ENCODE measurements at places on chromosomes 6 and 20.

- no peak for DNase-seq
Measured at GRCh38 chr6:165894171-165894825, 231.3 kb upstream of the PDE10A start.

- DNase-seq = no peak
Measured at GRCh38 chr6:4615231-4615630, 161.0 kb upstream of the CDYL start.

DNA sequence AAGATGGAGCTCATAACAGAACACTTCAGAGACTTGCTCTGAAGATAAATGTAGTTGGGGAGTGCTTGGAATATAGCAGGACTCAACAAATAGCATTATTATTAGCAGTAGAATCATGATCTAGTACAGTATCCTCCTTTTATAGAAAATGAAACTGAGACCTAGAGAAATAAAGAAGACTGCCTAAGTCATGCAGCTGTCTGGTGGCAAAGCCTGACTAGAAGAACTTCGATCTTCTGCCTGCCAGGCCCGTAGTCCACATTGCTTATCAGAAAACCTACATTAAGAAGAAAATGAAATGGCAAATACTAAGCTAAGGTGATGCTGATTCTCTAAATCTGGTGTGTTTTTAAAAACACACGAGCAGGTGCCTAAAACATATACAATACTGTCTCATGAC lies 46.4 kb upstream of the DST start:
- DNase-seq = peak; percentile 40

DNA sequence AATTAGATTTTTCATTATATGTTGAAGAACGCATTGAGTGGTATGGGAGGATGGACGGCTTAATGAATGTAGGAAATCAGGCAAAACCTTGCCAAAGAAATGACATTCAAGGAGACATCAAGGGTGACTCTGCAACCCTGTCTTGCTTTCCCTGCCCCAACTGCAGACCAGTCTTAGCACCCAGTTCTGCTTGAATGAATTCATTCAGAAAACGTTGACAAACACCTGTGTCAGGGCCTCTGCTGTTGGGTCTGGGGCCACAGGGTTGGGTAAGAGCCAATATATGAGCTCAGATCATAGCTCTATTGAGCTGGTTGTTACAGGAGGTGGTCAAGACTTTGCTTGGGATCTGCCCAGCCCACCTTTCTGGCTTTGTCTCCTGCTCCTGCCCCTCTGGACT lies 7.7 kb upstream of the ASXL1 start:
- no peak for DNase-seq

- DNase-seq = no peak
Measured at GRCh38 chr6:108665495-108666196, 104.9 kb downstream of the FOXO3 start.

DNA sequence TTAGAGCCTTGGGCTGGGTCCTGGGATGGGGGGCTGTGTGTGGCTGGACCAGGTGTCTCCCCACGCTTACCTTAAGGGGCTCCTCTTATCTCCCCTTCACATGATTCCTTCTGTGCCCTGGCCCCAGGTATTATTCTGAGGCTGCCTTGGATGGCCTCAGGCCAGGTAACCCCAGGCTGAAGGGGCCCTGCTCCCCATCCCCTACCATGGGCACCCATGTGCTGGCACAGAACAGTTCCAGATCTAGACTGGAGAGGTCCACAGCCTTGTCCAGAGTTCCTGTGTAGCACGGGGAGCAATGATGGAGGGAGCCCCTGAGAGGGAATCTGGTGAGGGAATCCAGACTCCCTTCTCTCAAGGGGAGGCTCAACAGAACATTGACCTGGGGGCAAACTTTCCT lies 32.1 kb downstream of the MOCS1 start:
- DNase-seq = no peak

DNA sequence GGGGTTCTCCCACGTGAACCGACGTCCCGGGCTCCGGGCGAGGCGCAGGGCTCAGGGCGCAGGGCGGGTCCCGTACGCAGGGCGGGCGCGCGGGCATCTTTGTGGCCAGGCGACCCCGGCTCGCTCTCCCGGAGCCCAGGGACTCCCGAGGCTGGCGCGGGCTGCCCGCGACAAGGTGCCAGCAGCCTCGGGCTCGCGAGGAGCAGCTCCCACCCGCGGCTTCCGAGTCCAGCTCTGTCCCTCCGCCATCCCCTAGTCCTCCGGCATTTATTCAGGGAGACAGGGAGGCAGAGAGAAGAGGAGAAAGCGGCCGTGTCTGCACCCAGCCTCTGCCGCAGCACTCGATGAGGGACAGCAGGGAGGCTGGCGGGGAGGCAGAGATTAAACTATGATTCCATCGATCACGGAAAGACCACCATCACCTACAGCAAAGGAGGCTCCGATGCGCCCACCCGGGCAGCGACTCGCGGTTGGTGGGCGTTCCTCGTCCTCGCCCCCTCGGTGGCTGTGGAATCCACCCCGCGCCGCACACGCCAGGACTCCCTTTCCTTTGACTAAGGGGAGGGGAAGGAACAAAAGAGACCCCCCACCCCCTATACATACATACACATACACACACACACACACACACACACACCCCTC lies 1.1 kb downstream of the RGS17 start:
- peak; percentile 61 for DNase-seq

- peak; percentile 76 for DNase-seq
Measured at GRCh38 chr20:36462440-36463211, 78.7 kb upstream of the MYL9 start.

Data from GM23248 (cell line).